Activated CD4-positive, alpha-beta T cell treated with anti-CD3 and anti-CD28 coated beads for 36 hours (primary cell): ENCODE measurements at places on chromosomes 7 and 10. TPM values are rescaled to one million over a fixed set of nuclear protein-coding genes. Genes with fewer than 3 reads are reported as not detected.

DNA sequence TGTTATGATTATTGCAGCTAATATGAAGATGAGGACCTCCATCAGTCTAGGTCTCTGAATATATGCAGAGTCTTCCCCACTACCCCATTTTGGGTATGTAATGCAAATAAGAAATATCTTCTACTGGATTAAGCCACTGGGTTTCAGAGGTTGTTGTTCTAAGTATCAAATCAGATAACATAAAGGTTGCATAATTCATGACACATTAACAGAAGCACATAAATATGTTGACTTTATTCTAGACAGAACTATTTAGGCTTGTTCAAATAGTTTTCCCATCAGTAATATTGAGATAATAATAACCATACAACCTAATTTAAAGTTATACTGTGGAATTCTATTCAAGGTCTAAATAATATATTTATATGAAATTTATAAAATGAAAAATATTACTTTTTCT is 157.1 kb downstream of the ETV1 start:
- no peak for DNase-seq

The MYH16 gene
- not detected for total RNA-seq

GRCh38 chr10:9222917-9223316 is 1168.4 kb downstream of the GATA3 start:
- DNase-seq: no peak

- no peak for DNase-seq
Measured at GRCh38 chr10:120505056-120505455, 48.0 kb downstream of the PLPP4 start.

DNA sequence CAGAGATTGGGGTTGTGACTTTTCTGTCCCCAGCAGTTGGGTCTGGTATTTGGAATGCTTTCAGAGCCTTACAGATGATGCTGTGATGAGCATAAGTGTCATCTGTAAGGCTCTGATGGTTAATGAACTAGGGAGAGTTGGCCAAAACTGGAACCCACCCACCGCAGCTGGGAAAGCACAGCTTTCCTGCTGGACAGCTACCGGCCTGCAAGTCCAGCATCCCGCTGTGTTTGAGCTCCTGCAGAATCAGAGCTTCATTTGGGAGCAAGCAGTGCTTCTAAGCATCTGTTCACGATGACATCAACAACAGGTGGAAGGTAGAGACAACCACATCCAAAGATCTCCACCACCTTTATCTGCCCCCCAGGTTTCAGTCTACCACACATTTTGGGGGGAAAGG is 11.7 kb downstream of the UCN3 start:
- DNase-seq: no peak

The CDC14C gene
- total RNA-seq: not detected

The MOSPD3 gene
- total RNA-seq: 14.4 TPM

GRCh38 chr7:153590136-153590535 is 462.1 kb upstream of the DPP6 start:
- no peak for DNase-seq

GRCh38 chr10:122164815-122165483 is 106.1 kb upstream of the BTBD16 start:
- no peak for DNase-seq

- DNase-seq: no peak
Measured at GRCh38 chr10:123890226-123890625, 1.4 kb downstream of the CPXM2 start.

GRCh38 chr10:50788951-50789945 is 49.5 kb downstream of the ASAH2B start:
- DNase-seq: no peak

- no peak for DNase-seq
Measured at GRCh38 chr10:21530641-21531040, 3.4 kb upstream of the MLLT10 start.

GRCh38 chr10:121137533-121137932 is 286.4 kb downstream of the WDR11 start:
- no peak for DNase-seq

The NKX1-2 gene
- total RNA-seq: not detected

- DNase-seq: no peak
Measured at GRCh38 chr10:18635995-18636394, 15.4 kb downstream of the NSUN6 start.

DNA sequence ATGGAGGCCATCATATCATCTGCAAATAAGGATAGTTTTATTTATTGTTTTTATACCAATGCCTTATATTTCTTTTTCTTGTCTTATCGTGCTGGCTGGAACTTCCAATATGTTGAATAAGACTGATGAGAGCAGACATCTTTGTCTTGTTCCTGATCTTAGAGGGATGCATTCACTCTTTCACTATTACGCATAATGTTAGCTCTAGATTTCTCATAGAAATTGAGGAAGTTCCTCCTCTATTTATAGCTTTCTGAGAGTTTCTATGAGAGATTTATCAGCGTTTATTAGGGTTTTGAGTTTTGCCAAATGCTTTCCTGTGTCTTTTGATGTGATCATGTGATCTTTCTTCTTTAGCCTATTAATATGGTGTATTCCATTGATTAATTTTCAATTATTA is 49.3 kb downstream of the COL28A1 start:
- no peak for DNase-seq

DNA sequence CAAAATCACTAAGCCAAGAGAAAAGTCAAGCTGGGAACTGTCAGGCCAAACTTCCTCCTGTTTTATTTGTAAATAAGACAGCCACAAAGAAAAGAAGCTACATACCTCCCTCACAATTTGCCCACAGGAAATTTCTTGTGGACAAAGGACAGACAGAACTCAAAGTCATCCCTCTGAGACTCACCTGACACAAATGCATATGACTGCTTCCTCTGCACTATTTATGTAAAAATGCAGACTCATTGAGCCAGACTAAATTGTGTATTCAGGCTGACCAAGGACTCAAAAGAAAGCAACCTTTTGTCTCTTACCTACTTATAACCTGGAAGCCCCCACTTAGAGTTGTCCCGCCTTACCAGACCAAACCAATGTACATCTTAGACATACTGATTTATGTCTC is 11.8 kb downstream of the TOMM7 start:
- DNase-seq: no peak

DNA sequence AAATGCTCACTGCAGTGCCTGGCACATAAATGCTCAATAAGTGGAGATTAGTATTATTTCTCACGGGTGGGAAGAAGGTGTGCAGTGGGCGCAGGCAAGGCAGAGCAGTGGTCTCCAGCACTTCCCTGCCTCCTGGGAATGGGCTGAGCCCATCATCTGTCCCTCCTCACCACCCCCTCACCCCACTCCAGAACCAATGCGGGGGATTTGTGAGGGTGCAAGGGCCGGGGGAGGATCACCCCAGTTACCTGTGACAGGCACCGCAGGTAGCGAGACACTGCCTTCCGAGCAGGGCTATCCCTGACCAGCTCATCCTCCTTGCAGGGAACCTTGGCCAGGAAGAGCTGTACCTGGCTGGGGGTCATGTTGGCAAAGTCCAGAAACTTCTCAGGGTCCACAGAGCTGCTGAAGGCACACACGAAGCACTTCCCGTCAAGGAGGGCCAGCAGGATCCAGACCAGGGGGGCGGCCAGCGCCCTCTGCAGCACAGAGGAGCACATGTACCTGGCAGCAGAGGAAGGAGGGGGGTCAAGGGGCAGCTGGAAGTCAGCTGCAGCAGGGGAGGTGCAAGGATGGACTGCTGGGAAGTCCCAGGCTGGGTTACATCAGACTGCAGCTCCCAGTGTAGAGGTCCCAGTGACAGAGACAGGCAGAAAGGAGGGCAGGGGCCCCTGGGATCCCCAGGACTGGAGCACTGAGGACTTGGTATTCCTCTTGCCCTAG is 2.8 kb downstream of the CALHM3 start:
- peak; percentile 42 for DNase-seq

The FIGNL1 gene
- total RNA-seq: 49.3 TPM

GRCh38 chr7:40746841-40747556 is 612.2 kb downstream of the SUGCT start:
- DNase-seq: no peak

DNA sequence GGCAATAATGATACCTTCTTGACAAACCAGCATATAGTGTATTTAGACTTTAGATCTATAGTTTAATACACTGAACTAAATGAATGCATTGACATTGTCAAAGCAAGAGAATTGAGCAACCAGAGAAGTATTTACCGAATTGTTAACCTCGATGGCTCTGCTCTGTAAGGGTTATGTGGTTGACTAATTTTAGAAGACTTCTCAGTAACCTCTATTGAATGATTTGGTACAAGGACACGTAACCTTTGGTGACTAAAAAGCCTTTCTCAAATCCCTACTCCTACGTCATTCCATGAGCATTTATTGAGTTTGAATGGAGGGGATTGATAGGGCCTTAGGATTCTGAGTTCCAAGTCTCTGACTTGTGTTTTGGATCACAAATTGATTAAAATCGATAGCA is 67.6 kb downstream of the MDFIC start:
- DNase-seq: no peak

DNA sequence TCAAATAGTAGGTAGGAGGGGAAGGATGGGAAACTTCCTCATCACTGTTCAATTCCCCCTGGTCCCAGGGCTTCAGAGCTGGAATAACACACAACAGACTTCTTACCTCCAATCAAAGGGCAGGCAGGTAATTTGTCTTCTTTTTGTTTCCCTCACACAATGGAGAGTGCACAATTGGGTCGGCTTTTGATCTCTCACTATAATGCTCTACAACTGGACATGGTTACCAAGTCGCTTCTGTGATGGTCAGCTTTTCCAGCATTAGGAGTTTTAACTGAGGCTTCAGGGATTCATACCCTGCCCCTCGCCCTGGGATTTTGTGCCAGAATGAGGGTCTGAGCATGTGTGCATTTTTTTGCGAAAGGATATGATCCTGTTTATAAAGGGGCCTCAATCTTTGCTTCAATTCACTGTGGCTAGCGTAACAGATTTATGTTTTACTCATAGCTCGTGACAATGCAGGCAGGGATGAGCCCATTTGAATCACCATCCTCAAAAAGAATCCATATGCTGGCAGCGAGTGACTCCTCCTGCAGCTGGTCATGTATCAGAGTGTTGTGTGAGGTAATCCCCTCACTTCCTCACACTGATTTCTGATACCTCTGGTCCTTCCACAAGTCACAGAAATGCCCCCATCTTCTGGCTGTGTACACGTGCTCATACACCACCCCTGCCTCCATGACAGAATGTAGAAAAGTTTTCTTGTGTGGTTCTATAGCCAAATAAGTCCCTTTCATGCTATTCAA is 189.6 kb downstream of the CTTNBP2 start:
- DNase-seq: no peak

The ACHE gene
- not detected for total RNA-seq

DNA sequence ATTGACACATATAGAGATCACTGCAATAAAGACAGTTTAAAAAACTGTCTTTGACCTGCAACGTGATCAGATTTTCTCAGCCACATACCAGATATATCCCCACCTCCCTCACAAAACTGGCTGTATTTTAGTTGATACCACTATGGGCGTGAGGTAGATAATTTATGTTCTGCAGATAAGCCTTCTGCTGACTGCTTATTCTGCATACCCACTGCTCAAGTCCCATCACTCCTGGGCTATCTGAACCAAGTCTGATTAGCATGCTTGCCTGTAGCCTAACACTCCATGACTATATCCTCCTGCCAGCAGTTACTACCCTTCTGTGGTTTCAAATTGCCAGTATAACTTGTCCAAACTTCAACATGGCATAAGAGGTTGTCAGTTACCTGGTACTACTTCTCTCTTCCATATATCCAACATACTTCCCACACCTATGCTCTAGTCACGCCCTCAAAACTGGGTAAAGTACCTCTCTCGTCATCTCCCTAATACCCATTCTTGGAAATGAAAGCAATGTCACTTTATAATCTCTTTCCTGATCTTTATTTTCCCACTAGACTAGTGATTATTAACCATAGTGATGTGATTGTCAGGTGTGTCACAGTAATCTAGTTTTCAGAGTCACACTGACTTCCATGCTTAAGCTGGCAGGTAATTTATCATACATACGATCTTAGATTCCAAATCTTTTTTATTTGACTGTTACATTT is 70.7 kb downstream of the MALSU1 start:
- DNase-seq: no peak

DNA sequence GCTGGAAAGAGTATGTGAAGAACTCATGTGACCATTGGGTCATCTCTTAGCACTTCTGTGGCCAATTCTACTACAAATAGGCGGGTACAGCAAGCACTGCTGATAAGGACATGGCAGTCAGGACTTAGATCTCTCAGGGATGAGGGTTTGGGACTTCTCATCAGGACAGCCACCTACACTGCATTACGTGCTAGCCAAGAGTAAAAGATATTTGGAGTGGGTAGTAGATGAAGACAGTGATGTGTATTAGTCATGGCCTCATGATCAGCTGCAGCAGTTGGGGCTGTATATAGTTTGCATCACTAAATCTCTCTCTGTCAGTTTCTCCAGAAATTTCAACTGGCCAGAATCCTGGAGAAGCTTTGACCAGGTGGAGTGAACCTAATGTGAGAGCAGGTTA is 9.2 kb downstream of the TAS2R60 start:
- DNase-seq: no peak

DNA sequence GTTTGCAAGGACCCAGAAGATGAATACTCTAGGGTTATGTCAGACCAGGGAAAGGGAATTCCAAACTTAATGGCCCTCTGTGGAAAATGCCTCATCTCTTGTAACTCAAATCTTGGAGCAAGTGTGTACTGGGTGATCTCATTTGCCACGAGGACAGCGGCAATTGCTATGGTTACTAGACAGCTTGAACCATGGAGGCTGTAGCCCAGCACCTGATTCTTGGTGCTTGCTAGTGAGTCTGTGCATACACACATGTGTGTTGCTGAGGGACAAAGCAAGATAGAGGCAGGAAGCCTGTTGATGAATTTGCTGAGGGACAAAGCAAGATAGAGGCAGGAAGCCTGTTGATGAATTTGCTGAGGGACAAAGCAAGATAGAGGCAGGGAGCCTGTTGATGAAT is 58.6 kb upstream of the FEZF1 start:
- no peak for DNase-seq

DNA sequence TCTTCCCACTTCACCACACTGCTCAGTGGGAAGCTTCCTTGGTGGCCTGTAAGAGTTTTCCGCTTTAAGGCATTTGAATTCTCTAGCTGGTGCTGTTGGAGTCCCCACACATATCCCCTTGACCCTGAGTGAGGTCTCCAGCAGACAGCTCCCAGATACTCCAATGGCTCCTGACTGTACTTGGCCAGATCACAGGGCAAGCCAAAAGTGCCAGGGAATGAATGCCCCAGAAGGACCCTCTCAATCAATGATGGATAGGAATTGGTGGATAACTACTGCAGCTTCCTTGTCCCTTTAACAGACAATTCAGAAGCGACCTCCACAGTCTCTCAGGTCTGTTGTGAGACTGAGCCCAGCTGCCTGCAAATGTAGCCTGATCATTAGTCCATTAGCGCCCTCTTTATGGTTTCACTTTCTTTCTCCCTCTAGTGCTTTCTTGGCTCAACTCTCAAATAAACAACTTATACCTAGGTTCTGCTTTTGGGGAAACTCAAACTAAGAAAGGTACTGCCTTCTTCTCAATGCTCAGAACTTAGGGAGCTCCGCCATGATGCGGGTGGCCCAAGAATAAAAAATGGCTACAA is 283.0 kb downstream of the TCF7L2 start:
- DNase-seq: no peak

DNA sequence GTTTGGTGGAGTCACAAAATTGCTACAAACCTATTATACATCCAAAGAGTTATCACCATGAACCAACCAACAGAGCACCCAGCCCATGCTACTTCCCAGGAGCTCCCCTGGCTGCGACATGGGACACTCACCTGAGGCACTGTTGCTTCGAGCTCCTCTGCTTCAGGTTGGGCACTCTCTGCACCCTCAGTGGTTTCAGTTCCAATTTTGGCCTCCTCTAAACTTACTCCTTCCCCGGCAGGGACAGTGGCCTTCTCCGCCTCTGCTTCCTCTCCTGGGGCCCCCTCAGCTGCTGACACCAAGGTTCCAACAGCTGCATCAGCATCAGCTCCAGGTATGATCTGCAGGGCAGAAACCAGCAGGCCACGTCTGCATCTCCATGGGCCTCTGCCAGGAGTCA is 120.4 kb upstream of the TARP start:
- DNase-seq: no peak
